Upper lobe of left lung (tissue), 6 donors: ENCODE measurements at places on chromosomes 3 and 15. TPM values are rescaled to one million over a fixed set of nuclear protein-coding genes. Genes with fewer than 3 reads are reported as not detected.

DNA sequence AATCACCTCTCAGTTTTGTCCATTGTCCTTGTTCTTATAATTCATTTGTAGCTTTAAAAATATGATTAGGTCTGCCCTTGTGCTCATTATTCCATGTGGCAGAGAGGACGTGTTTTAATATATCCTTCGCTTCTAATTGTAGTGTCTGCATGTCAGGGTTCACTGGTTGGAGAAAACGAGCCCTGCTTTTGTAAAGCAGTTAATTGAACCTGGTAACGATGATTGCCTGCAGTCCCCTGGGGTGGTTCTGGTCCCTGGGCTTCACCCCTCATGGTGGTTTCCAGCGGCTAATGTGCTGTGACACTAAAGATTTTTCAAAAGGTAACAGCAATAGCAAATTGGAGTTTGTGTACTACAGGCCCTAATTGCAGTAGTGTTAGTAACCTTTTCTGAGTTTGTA lies 299.6 kb downstream of the CACNA2D3 start:
- H3K27ac ChIP-seq, result no peak overlapping the region
- no peak for DNase-seq
- H3K4me1 ChIP-seq, result no peaks in the 10 kb centered on the region
- H3K36me3 ChIP-seq, result no peaks in the 10 kb centered on the region
- H3K4me3 ChIP-seq, result no peak overlapping the region

DNA sequence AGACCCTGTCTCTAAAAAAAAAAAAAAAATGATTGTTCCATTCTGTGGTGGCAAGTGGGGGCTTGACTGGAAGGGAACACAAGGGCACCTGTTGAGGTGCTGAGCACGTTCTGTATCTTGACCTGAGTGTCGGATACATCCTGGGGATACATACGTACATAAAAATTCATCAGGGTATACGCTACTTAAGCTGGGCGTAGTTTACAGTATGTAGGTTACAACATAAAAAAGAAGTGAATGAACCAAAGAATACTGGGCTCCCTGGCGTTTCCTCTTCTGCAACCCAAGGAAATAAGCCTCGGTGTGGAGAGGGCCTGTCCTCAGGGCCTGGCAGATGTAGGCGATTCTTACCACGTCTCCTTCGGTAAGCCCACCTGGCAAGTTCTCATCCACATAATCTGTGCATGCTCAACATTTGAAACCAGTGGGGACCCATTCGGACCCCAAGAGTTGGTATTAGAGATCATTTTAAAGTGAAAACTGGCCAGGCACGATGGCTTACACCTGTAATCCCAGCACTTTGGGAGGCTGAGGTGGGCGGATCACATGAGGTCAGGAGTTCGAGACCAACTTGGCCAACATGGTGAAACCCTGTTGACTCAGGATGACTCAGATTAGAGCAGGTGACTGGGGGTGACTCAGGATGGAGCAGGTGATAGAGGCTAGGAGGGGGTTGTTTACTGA lies 5.1 kb upstream of the MUC20 start:
- no peaks in the 10 kb centered on the region for H3K4me1 ChIP-seq
- H3K27me3 ChIP-seq, result no peaks in the 10 kb centered on the region
- H3K4me3 ChIP-seq, result no peak overlapping the region
- DNase-seq, result no peak
- peaks cover 21% of the 10 kb centered on the region for H3K36me3 ChIP-seq

- no peaks in the 10 kb centered on the region for H3K4me1 ChIP-seq
- H3K27ac ChIP-seq, result no peak overlapping the region
- DNase-seq, result no peak
Measured at GRCh38 chr15:100183921-100184495, 157.8 kb downstream of the ADAMTS17 start.

GRCh38 chr3:160677459-160677881 lies 510 bp downstream of the ARL14 start:
- no peaks in the 10 kb centered on the region for H3K4me1 ChIP-seq
- no peak for DNase-seq
- H3K4me3 ChIP-seq, result no peak overlapping the region
- no peaks in the 10 kb centered on the region for H3K36me3 ChIP-seq
- no peak overlapping the region for H3K27ac ChIP-seq

GRCh38 chr3:111151438-111151837 lies 79.8 kb downstream of the NECTIN3 start:
- H3K36me3 ChIP-seq, result no peaks in the 10 kb centered on the region
- H3K4me1 ChIP-seq, result no peaks in the 10 kb centered on the region
- no peak overlapping the region for H3K27ac ChIP-seq
- no peak for DNase-seq
- H3K27me3 ChIP-seq, result no peaks in the 10 kb centered on the region

- no peaks in the 10 kb centered on the region for H3K36me3 ChIP-seq
- no peaks in the 10 kb centered on the region for H3K27me3 ChIP-seq
- H3K4me3 ChIP-seq, result no peak overlapping the region
- H3K4me1 ChIP-seq, result peaks cover 15% of the 10 kb centered on the region
- peak overlapping the region; percentile 39 for H3K27ac ChIP-seq
- no peak for DNase-seq
Measured at GRCh38 chr3:29694783-29695182, 413.9 kb downstream of the RBMS3 start.

The C3orf18 gene
- total RNA-seq, result 5.2 TPM

GRCh38 chr3:195421400-195421799 lies 21.4 kb downstream of the ACAP2 start:
- no peaks in the 10 kb centered on the region for H3K27me3 ChIP-seq
- H3K4me3 ChIP-seq, result no peak overlapping the region
- no peaks in the 10 kb centered on the region for H3K36me3 ChIP-seq
- no peak overlapping the region for H3K27ac ChIP-seq

DNA sequence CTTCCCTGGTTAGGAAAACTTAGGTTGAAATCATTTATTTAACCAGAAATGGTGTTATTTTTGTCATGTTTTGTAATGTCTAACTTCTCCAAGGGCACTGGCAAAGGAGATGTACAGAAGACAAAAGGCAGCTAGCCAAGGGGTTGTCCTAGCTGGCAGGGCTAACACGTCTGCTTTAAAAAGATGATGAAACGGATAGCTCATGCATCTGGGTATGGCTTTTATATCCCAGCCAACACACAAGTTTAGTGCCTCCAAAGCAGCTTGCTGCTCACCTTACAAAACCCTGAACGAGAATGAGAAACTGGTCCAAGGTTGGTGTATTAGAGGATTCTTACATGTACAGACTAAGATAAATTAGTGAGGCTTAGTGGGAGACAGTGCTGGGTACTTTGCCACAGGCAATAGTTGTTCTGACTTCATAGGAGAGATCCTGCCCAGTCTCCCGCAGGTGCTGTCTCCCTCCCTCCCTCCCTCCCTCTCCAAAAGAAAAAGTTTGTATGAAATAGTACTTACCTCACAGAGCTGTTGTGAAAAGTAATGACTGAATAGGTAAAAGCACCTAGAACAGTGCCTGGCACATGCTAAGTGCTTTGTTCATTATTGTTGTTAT lies 47.8 kb downstream of the KCNMB2 start:
- no peaks in the 10 kb centered on the region for H3K4me1 ChIP-seq
- no peak for DNase-seq
- H3K4me3 ChIP-seq, result no peak overlapping the region
- no peaks in the 10 kb centered on the region for H3K36me3 ChIP-seq

DNA sequence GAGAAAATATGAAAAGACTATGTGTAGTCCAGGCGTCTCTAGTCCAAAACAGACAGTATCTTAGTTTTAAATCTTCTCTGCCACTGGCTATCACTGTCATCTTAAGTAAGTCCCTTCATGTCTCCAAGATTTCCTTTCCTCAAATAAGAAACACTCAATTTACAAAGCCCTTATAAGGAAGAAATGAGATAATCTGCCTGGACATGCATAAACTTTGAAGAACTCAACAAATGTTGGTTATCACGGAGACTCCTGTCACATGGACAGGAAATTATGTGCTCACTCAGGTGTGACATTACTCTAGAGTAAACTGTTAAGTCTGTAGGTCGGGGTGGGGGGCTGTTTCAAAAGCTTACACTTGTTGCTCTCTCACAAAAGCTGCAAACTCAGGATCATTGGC lies 91.9 kb downstream of the IMPG2 start:
- DNase-seq, result no peak
- H3K4me1 ChIP-seq, result no peaks in the 10 kb centered on the region
- H3K27me3 ChIP-seq, result no peaks in the 10 kb centered on the region

The MELTF gene
- 28.3 TPM for total RNA-seq

- no peaks in the 10 kb centered on the region for H3K36me3 ChIP-seq
- no peak overlapping the region for H3K27ac ChIP-seq
- no peaks in the 10 kb centered on the region for H3K4me1 ChIP-seq
- no peak for DNase-seq
- H3K27me3 ChIP-seq, result no peaks in the 10 kb centered on the region
Measured at GRCh38 chr3:104291437-104291851, 1075.3 kb upstream of the ALCAM start.

- no peak overlapping the region for H3K4me3 ChIP-seq
- no peaks in the 10 kb centered on the region for H3K27me3 ChIP-seq
- no peaks in the 10 kb centered on the region for H3K4me1 ChIP-seq
- H3K36me3 ChIP-seq, result no peaks in the 10 kb centered on the region
- H3K27ac ChIP-seq, result no peak overlapping the region
Measured at GRCh38 chr15:95150466-95150865, 919.1 kb downstream of the MCTP2 start.

- peaks cover 2% of the 10 kb centered on the region for H3K4me1 ChIP-seq
- H3K4me3 ChIP-seq, result no peak overlapping the region
- H3K27me3 ChIP-seq, result no peaks in the 10 kb centered on the region
Measured at GRCh38 chr3:195807681-195808121, 4.0 kb downstream of the MUC4 start.

The EXOSC7 gene
- total RNA-seq, result 35.8 TPM

The IQCF5 gene
- not detected for total RNA-seq

- H3K4me1 ChIP-seq, result peaks cover 3% of the 10 kb centered on the region
- no peak for DNase-seq
Measured at GRCh38 chr3:127667119-127667681, 5.6 kb upstream of the ABTB1 start.

DNA sequence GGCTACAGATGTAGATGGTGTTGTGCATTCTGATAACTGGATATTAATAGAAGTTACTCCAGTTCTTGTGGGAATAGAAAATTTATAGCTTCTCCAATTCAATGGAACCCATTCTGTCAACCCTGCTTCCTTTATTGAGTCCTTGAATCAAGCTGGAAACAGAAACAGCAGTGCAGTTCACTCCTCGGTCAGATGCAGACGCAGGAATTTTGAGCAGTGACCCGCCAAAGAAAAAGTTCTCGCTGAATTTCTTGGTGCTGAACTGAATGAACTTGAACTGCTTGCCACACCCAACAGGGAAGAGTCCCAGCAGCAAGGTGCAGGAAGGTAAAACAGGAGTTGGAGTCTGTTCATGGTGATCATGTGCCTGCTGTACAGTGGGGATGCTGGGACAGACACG lies 10.3 kb downstream of the HRH1 start:
- H3K36me3 ChIP-seq, result no peaks in the 10 kb centered on the region

GRCh38 chr15:90642464-90643300 lies 74.5 kb upstream of the BLM start:
- no peak for DNase-seq
- no peak overlapping the region for H3K27ac ChIP-seq
- H3K4me1 ChIP-seq, result peaks cover 5% of the 10 kb centered on the region
- peaks cover 43% of the 10 kb centered on the region for H3K36me3 ChIP-seq
- no peak overlapping the region for H3K4me3 ChIP-seq

The CD96 gene
- total RNA-seq, result 4.0 TPM

The TMPRSS7 gene
- total RNA-seq, result not detected

GRCh38 chr3:121730940-121731687 lies 18.4 kb downstream of the GOLGB1 start:
- no peaks in the 10 kb centered on the region for H3K4me1 ChIP-seq
- H3K27ac ChIP-seq, result no peak overlapping the region
- peaks cover 20% of the 10 kb centered on the region for H3K36me3 ChIP-seq
- H3K4me3 ChIP-seq, result no peak overlapping the region
- no peaks in the 10 kb centered on the region for H3K27me3 ChIP-seq

The MIX23 gene
- total RNA-seq, result 24.7 TPM

GRCh38 chr15:71779073-71779797 lies 31.1 kb upstream of the NR2E3 start:
- DNase-seq, result no peak
- H3K27ac ChIP-seq, result peak overlapping the region; percentile 10
- no peaks in the 10 kb centered on the region for H3K27me3 ChIP-seq
- no peaks in the 10 kb centered on the region for H3K36me3 ChIP-seq
- no peak overlapping the region for H3K4me3 ChIP-seq

DNA sequence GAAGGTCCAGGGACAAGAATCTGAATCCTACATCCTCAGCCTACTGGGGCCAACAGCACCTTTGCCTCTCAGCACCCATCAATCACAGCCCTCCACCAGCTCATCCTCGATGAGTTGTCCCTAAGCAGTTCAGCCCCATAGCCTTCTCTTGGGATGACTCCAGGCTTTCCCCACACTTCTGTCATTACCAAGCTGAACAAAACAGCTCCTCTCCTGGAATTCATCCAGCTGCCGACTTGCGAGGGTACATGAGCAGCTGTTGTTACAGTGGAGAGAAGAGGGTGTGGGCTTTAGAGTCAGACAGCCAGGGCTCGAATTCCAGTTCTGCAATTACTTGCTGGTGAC lies 69.0 kb upstream of the THBS1 start:
- H3K4me3 ChIP-seq, result no peak overlapping the region
- H3K4me1 ChIP-seq, result no peaks in the 10 kb centered on the region
- H3K27me3 ChIP-seq, result no peaks in the 10 kb centered on the region
- no peak overlapping the region for H3K27ac ChIP-seq

DNA sequence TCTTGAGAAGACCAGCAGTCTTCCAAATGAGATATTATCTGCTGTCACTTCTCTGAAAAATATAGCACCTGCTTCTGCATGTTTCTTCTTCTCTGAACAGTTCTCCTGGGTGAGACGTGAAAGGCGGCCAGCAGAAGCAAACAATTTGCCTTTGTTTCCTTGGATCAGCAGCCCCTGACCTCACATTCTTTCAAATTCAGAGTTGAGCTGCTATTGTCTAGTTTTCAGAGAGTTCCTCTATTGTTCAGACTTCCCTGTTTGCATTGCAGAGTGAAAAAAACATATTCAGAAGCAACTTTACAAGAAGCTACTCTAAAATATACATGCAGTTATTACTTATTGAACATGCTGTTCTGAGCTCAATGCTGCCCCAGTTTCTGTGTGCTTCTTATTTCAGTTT lies 653.6 kb downstream of the NAALADL2 start:
- no peak for DNase-seq
- no peaks in the 10 kb centered on the region for H3K36me3 ChIP-seq
- no peak overlapping the region for H3K4me3 ChIP-seq
- no peaks in the 10 kb centered on the region for H3K4me1 ChIP-seq
- no peaks in the 10 kb centered on the region for H3K27me3 ChIP-seq

DNA sequence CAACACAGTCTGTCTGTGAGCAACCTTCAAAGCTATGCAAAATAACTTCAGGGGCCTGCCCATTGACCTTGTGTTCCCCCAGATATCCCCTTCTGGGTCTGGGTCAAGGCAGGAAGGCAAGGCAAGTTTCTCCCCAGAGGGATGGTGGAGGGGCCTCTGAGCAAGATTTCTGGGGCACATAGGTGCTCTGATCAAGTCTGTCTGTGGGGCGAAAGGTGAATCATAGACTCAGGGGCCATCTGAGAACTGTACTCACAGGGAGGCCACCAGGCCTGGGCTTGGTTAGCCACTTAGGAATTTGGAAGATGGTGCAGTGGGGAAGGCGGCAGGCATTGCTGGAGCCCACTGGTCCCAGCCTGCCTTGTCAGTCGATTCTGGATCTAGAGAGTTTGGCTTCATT lies 92.4 kb downstream of the MINAR1 start:
- DNase-seq, result no peak
- H3K27ac ChIP-seq, result no peak overlapping the region
- no peaks in the 10 kb centered on the region for H3K36me3 ChIP-seq
